ENCODE measurements at places on chromosomes 1 and 21.

- DNase-seq: peak; percentile 99
These were observed 64.3 kb downstream of the OPTC start for GRCh38 chr1:203558064-203558760.

DNA sequence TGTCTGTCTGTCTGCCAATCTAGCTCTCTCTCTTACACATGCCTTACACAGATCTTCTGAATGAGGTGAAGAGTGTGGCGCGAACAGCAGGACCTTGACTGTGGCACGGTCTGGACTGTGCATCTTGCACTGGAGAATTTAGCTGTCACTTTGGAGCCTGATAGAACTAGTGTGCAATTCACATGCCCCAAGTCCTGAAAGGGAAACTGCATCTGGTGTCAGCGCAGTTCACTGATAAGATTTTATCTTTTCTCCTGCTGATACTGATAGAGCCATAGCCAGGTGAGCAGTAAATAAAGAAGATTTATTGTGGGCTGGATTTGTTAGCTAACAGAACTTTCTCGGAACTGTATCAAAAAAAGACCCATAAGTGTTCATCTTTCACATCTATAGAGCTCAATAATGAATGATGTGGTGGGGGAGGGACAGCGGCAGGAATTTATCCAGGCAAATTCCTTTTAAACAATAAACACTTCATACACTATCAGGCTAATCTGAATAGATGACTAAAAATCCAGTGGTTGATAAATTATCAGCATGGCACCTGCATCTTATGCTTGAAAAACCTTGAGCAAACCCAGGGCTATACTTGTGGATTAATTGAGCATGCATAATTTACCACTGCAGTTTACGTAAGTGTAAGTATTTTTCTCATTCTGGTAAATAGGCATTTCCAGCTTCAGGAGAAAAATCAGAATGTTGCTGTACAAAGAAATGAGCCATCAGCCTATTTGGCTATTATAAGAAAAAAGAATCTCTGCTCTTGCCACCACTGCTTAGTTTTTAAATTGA, 104.1 kb downstream of the NTNG1 start:
- DNase-seq: no peak

DNA sequence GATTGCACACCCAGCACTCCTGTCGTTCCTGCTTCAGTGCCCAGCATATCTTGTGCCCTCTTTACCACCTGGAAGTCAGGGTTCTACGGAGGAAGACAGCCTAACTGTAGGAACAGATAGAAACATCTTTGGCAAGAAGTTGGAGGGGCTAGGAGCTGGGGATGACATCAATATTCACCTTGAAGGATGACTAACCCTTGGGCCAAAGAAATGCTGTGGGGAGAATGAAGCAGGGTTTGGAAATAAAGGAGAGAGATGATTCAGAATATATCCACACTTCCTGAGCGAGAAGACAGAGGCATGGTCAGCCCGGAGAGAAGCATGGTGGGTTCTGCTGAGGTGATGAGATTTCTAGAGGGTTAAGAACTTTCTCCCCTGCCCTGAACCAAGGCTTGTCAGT, 4.6 kb upstream of the NKAIN1 start:
- no peak for DNase-seq

GRCh38 chr1:32709075-32709474, 6.5 kb upstream of the SYNC start:
- no peak for DNase-seq

DNA sequence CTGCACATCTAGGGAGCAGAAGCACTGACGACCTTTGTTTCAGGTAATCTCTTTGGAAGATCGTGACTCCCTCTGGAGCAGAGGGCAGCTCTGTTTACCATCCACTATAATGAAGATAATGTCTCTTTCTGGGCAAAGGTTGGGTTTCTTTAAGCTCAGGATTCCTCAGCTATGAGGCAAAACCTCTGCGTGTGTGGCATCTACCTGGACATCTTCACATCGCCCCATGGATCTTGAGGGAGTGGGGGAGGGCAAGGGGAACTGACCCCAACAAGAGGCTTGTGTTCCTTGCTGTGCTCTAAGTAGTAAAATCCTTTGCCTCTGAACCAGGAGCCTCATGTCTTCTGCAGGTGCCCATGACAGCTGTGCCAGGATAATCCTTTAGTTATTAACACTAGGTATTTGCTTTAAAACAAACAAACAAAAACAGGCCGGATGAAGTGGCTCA, 19.6 kb downstream of the SPATA45 start:
- no peak for DNase-seq

GRCh38 chr1:242033447-242033846, 34.5 kb upstream of the MAP1LC3C start:
- no peak for DNase-seq

DNA sequence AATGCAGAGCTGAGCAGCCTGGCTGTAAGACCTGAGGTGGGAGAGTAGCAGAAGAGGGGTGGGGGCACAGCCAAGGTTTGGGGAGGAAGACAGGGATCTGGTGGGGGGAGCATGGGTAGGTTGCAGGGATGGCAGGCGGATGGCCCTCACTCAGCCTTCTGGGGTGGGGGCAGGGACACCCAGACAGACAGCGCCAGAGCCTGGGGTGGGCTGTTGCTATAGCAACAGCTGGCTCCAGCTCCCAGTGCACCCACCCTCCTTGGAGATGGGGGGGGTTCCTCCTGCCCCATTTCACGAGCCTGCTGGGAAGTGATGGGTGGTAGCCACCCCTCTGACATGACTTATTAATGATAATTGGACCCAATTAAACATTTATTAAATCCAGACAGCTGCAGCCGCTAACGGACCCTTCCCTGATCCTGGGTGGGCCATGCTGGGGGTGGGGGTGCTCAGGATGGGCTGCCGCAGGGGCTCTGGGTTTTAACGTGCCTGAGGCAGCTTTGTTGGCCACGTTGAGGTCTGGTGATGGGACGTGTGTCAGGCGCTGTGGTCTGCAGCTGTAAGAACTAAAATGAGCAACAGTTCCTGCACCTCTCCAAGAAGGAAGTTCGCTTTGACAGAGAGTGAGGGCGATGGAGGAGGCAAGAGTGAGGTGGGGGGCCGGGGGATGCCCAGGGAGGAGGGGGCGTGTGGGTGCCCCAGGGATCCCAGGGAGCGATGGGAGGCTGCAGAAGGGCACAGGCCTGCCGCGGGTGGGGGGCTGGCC, 19.4 kb downstream of the AGRN start:
- DNase-seq: no peak

DNA sequence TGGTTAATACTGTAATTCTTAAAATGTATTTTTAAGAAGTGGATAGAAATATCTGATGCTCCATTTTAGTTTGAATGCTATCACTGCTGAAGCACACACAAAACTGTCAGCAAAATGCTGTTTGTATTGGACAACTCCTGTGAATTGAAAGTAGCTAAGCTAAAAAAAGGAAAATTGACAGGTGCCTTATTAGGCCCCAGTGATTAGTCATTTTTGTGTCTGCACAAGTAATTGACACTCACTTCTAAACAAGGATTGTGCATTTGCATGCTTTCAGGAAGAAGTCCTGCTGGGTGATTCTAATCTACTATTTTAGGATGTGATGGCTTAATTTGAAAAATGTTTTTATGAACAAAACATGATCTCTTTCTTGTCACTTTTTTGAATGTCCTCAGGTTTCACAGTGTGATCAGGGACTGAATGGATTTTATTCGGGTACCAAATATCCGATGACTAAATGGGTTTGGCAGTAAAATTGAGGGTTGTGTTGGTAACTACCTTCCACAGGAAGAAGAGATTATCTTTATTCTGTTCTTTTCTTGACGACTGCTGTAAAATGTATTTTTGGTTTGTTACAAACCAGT, 13.0 kb upstream of the MAP3K7CL start:
- DNase-seq: no peak

DNA sequence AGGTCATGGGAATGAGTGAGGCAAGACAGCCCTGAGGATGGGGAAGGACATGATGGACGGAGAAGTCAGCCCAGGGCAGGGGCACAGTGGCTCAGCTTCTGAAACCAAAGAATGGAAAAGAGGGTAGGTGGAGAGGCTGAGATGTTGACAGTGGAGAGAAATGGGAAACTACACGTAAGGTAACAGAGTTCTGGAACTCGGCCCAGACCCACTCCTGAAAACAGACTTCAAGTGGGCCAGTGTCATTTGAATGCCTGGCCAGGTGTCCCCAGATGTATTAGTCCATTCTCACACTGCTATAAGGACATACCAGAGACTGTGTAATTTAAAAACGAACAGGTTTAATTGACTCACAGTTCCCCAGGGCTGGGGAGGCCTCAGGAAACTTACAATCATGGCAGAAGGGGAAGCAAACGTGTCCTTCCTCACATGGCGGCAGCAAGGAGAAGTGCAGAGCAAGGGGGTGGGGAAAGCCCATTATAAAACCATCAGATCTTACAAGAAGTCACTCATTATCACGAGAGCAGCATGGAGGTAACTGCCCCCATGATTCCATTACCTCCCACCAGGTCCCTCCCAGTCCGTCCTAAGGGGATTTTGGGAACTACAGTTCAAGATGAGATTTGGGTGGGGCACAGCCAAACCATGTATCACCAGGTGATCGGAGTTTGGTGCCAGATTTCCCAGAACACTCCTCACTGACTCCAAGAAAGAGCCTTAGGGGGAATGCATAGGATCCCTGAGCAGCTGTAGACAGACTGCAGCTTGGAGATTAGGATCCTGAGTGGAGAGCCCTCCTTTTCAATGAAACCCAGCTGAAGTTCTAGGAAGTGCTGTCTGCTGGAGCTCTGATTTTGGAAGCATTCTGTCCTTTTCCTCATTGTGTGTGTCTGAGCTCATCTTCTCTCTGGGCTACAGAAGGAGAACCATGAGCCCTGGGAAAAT, 40.3 kb downstream of the FHAD1 start:
- no peak for DNase-seq

DNA sequence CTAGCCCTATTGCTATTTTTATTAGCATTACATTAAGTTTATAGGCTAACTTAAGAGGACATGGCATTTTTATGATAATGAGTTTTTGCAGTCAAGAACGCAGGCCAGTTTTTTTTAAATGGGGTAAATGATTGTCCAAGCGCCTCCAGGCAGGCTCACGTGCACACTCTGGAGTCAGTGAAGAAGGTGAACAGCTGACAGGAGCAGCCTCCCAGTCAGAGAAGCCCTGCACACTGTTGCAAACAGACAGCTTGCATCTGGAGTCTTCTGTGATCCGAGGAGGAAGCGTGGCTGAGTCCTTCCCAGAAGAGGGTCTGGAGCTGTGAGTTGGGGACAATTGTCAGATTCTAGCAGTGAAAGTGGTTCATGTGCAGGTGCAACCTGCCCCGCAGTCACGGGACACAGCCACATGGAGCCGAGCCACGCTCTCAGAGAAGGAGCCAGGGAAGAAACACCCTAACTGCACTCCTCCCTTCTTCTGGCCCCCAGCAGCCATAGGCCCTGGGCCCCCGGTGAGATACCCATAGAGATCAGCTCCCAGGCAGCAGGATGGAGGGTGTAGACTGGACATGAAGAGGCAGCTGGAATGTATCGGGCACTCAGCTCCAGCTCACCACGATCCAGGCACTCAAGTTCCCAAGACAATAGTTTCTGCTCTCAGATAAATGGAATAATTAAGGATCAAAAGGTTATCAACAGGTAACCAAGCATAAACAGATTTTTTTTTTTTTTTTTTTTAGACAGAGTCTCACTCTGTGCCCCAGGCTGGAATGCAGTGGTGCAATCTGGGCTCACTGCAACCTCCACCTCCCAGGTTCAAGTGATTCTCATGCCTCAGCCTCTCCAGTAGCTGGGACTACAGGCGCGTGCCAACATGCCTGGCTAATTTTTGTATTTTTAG, 26.4 kb downstream of the CAPN2 start:
- DNase-seq: no peak

- DNase-seq: peak; percentile 50
These were observed 45.6 kb downstream of the SRRM1 start for GRCh38 chr1:24688621-24689195.

DNA sequence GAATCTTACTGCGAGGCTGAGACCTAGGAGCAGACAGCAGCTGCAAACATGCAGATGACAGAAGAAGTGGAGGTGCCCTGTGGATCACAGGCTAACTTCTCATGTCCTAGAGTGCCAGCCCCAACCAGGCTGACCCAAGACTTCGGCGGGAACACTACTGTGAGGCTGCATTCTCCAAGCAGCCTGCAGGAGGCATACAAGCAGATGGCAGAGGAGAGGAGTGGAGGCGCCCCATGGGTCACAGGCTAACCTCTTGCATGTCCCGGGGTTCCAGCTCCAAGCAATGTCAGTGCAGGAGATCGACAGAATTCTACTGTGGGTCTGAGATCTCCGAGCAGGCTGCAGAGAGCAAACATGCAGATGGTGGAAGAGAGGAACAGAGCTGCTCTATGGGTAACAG, 98.1 kb upstream of the ZNF678 start:
- no peak for DNase-seq

DNA sequence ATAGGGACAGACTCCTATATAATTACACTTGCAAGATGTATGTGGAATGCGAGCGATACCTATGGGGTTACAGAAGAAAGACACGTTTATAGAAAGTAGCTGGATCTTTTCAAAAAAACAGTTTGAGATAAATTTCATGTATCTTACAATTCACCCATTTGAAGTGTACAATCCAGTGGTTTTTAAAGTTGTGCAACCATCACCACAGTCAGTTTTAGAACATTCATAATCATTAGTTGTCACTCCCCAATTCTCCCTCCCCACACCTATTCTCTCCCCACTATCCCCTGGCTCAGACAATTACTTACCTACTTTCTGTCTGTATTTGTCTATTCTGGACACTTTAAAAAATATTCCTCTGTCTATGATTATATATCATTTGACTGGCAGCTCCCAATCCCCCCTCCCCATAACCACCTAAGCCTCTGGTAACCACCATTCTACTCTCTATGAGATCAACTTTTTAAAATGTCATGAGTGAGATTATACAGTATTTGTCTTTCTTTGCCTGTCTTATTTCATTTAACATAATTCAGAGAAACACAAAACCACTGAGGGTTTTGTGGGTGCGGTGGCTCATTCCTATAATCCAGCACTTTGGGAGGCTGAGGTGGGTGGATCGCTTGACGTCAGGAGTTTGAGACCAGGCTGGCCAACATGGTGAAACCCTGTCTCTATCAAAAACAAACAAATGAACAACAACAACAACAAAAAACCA, 39.1 kb downstream of the MRPS6 start:
- DNase-seq: no peak

DNA sequence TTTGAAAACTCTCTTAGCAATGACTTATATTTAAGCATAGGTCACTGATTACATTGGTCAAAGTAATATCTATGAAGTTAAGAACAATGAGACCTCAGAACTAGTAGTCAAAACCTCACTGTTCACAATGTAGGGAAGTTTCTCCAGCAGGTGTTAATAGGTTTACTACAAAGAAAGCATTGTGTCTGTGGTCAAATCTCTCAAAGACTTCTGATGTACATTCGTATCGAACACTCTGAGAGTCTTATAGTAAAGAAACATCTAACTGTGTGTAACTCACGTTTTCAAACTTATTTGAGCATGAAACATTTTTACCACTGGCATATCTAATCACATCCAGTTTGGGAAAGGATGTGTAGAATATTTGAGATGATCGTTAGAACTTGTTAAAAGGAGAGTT, 76.0 kb downstream of the MAP3K7CL start:
- no peak for DNase-seq

GRCh38 chr21:39453571-39454179, 1.9 kb downstream of the SH3BGR start:
- no peak for DNase-seq

All from amniotic stem cell (primary cell).